NCI-H1417 treated with DMSO at 0.1 percent for 48 hours (cell line): ENCODE measurements at places on chromosomes 16 and 17.

DNA sequence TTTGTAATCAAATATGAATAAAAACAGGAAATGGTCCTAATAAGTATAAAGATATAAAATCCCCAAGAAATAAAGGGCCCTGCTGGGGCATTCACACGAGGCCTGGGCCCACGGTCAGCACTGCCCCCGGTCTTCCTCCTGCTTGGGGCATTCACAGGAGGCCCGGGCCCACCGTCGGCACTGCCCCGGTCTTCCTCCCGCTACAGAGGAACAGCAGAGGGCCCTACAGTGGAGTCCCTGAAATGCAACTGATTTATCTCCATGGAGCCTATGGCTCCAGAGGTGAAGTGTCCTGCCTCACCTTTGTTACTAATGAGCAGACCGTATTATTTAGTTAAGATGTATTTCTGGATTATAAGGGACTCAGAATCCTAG lies 46.5 kb downstream of the MAP1LC3B start:
- DNase-seq: no peak

- DNase-seq: no peak
Observed at GRCh38 chr17:80555266-80555665, 10.6 kb downstream of the RPTOR start.

- DNase-seq: no peak
Observed at GRCh38 chr17:61029181-61029580, 351.5 kb downstream of the BCAS3 start.

GRCh38 chr17:8160741-8161221 lies 2.0 kb downstream of the VAMP2 start:
- no peak for DNase-seq

GRCh38 chr16:2819939-2820835 lies 3.1 kb downstream of the PRSS21 start:
- DNase-seq: no peak

DNA sequence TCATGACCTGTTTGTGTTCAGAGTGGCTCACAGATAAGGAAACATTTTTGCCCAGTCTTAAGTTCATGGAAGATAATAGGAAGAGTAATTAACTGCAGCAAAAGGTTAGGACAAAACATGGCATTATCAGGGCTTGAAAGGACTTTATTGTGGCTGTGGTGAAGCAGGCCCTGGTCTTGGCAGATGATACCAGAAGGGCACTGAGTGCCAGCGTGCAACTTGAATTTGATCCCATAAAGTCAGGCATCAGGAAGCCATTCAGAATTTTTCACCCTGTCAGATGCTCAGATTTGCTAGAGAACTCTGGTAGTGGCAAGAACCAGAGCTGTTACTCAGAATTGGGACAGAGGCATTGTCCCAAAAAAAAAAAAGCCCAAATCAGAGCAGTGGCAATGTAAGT lies 11.2 kb upstream of the COG7 start:
- no peak for DNase-seq
